ENCODE measurements at places on chromosomes 5 and 9.

GRCh38 chr9:135480940-135481310, 1.3 kb downstream of the PPP1R26 start:
- no peak for DNase-seq

DNA sequence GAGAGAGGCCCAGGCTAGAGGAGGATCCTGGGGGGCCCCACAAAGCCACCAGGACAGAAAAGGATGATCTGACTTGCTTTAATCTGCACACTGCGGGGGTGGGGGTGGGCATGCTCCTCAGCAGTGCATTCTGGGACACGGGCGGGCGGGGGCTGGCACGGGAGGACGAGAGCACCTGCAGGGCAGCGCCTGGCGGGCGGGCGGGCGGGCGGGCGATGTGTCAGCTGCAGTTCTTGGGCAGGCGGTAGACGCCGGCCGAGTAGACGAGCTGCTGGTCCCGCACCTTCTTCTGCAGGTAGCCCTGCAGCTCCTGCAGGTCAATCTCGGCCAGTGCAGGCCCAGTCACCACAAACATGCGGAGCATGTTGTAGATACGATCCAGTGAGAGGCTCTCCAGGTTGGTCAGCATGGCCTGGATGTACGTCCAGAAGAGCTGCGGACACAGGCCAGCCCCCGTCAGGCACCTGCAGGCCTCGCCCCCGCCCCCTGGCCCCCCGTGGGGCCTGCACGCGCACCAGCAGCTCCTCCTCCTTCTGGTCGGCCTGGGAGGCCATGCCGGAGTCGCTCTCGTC, 3.0 kb upstream of the TMEM210 start:
- no peak for DNase-seq

GRCh38 chr5:97388794-97389193, 205.7 kb upstream of the RIOK2 start:
- no peak for DNase-seq

DNA sequence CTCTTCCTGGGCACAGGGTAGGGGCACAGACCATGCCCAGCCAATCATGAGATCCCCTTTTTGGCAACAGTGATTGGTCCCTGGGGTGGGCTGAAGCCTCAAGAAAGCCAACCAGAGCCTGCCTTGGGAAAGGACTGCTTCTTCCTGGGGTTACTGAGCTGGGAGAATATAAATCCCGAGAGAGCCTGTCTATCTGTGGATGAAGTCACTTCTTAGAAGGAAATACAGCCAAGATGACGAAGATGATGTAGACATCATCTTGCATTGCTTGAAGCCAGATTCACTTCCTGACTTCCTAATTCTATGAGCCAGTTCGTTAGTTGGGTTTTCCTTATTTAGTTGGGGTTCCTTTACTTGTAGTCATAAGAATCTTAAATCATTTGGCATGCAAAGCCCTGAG, 50.1 kb upstream of the PWWP2A start:
- DNase-seq: no peak

DNA sequence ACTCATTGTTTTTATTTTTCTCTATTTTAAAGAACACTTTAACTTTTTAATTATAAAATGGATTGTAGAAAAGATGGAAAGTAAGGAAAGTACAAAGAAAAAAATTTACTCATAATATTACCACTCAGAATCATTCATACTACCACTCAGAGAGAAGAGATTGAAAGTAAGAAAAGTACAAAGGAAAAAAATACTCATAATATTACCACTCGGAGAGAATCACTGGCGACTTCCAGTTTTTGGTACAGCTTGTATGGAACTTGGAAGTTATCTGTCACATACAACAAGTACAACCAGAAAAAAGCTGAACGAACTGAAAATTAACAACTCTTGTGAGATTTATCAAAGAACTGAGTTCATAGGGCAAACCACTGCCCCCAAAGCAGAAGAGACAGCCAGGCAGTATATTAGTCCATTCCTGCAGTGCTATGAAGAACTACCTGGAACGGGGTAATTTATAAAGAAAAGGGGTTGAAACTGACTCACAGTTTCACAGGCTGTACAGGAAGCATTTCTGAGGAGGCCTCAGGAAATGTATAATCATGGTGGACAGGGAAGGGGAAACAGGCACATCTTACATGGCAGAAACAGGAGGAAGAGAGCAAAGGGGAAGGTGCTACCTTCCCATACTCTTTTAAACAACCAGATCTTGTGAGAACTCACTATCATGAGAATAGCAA, 183.9 kb downstream of the SMARCA2 start:
- no peak for DNase-seq

DNA sequence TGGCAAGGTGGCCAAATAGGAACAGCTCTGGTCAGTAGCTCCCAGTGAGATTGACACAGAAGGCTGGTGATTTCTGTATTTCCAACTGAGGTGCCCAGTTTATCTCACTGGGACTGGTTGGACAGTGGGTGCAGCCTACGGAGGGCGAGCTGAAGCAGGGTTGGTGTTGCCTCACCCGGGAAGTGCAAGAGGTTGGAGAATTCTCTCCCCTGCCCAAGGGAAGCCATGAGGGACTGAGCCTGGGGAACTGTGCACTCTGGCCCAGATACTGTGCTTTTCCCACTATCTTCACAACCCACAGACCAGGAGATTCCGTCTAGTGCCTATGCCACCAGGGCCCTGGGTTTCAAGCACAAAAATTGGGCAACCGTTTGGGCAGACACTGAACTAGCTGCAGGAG, 61.0 kb downstream of the TNFSF8 start:
- DNase-seq: no peak

DNA sequence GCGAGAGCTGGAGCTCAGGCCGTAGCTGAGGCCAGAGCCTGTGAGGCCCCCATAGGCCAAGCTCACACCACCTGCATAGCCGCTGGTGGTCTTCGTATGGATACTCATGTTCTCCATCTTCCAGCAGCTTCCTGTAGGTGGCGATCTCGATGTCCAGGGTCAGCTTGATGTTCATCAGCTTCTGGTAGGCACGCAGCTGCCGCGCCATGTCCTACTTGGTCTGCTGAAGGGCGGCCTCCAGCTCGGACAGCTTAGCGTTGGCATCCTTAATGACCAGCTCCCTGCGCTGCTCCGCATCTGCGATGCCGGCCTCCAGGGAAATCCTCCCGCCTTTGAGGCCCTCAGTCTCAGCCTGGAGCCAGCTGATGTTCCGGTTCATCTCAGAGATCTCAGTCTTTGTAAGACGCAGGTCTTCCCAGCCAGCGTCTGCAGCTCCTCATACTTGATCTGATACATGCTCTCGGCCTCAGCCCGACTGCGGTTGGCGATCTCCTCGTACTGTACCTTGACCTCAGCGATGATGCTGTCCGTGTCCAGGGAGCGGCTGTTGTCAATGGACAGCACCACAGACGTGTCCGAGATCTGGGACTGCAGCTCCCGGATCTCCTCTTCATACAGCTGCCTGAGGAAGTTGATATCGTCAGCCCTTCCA, 172.1 kb downstream of the PPP2R2B start:
- DNase-seq: no peak

DNA sequence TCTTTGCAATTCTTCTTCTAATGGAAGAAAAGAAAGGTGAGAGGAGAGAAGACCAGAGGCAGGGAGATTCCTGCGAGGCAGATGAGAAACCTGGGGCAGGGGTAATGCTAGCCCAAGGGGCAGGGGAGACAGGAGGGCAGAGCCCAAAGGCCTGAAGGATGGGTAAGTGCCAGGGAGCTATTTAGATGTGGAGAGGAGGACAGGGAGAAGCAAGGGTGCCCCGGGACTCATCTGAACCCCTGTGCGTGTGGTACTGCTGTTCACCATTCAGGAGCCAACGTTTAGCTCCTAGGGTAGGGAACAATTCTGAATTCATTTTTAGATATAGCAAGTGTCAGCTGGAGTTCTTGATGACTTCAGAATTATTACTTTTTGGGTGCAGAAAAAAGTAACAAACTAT, 122.7 kb upstream of the ALDH1B1 start:
- DNase-seq: no peak

DNA sequence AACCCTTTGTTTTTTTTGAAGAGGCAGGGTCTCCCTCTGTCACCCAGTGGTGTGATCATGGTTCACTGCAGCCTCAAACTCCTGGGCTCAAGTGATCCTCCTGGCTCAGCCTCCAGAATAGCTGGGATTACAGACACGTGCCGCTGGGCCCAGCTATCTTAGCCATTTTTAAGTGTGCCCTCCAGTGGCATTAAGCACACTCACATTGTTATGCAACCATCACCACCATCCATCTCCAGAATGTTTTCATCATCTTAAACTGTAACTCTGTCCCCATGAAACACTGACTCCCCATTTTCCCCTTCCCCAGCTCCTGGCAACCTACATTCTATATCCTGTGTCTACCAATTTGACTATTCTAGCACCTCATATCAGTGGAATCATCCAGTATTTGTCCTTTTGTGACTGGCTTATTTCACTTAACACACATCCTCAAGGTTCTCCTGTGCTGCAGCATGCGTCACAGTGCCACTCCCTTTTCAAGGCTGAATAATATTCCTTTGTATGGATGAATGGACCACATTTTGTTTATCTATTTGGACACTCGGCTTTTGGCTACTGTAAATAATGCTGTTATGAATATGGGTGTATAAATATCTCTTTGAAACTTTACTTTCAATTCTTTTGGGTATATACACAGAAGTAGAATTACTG, 12.5 kb upstream of the RAPGEF1 start:
- DNase-seq: no peak

DNA sequence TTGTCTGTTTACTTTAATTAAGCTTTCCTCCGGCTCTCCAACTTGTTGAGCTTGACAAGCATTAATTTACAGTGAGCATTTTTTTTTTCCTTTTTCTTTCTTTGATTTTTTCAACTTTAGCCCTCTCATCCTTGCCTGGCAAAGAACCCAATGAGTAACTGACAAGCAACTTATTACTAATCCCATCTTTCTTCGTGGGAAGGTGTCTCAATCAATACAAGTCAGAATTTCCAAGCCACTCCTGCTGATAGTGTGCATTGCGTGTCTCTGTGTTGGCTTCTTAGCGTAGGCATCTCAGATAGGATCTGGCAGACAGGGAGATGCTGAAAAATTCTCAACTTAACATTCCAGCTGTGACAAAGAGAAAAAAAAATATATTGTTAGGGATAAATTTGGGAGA, 527.7 kb upstream of the WWC1 start:
- no peak for DNase-seq

DNA sequence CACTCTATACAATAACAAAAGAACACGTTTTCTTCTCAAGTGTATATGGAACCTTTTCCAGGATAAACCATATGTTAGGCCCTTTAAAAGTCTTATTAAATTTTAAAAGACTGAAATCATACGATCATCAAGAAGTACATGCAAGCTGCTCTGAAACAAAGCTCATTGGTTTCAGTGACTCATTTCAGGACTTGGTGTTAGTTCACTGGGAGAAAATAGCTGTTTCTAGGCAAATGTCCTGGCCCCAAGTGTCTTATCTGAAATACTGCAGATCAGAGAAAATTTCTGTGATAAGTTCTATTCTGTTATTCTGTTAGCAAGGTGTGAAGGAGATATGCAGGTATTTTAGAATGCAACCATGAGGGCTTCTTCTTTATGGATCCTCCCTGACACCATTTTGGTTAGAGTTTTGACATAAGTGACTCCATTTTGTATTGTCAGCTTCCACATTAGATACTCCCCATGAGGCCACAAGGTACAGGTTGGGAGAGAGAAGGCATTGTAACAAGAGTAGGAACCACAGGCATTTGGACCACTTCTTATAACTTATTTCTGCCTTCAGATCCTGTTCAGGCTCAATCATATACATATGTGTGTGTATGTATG, 7.5 kb upstream of the CCDC180 start:
- no peak for DNase-seq

DNA sequence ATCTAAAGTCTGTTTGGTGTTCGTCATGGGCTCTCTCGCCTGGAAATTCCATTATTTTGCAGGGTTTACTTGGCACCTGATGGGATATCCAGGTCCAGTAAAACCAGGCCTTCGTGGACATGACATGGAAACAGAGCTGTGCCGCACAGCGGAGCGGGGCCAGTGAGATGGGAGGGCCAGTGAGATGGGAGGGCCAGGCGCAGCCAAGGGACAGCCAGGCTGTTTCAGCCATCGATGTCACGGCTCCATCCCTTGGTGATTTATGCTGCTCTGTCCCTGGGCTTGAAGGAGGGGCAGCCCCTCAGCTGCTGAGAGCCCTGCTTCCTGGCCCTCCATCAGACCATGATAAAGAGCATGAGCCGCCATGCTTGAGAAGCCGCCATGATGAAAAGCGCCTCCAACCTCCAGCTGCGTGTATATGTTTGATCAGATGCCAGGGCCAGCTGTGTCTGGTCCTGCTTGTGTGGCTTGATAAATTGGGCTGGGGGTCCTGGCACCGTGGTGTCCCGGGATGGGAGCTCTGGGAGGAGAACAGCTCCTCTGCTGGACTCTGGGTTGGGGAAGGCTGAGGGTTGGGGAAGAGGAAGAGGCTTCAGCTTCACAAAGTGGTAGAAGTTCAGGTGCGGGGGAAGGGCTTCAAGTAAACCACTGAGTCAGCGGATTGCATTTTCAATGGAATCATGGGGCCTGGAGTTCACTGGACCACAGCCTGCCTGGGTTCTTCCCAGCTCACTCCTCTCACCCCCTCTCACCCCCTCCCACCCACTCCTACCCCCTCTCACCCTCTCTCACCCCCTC, 6.1 kb upstream of the COL5A1 start:
- no peak for DNase-seq
